ENCODE measurements at places on chromosomes 1 and 21.

- peaks cover 6% of the 10 kb centered on the region for H3K27me3 ChIP-seq
- no peak for DNase-seq
- no peak overlapping the region for H3K4me3 ChIP-seq
- H3K27ac ChIP-seq = no peak overlapping the region
- no peaks in the 10 kb centered on the region for H3K36me3 ChIP-seq
Measured at GRCh38 chr1:20616847-20617487, 16.3 kb upstream of the PINK1 start.

- H3K27me3 ChIP-seq = no peaks in the 10 kb centered on the region
- H3K4me3 ChIP-seq = peak overlapping the region; percentile 48
- H3K4me1 ChIP-seq = peaks cover 43% of the 10 kb centered on the region
- DNase-seq = no peak
- peaks cover 1% of the 10 kb centered on the region for H3K36me3 ChIP-seq
- H3K27ac ChIP-seq = no peak overlapping the region
Measured at GRCh38 chr1:93614986-93615581, 66.6 kb downstream of the BCAR3 start.

DNA sequence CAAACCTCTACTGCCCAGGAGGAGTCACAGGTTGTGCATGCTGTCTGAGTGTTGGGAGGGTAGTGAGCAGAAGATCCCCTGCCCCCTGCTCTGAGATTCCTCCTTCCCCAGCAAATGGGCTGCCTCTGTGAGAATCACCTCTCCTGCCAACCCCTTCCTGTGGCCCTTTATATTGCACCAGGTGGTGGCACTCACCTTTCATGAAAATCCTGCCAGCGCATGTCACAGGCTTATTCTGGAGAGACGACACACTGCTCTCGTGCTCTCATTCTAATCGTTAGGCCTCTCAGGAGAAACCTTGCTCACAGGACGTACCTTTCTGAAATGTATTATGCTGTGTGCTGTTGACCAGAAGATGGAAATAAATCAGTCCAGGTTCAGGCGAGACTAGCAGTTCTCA is 113.7 kb downstream of the RGL1 start:
- DNase-seq = no peak
- H3K27me3 ChIP-seq = peaks cover 3% of the 10 kb centered on the region
- no peaks in the 10 kb centered on the region for H3K36me3 ChIP-seq
- no peak overlapping the region for H3K27ac ChIP-seq
- H3K4me1 ChIP-seq = peaks cover 9% of the 10 kb centered on the region

DNA sequence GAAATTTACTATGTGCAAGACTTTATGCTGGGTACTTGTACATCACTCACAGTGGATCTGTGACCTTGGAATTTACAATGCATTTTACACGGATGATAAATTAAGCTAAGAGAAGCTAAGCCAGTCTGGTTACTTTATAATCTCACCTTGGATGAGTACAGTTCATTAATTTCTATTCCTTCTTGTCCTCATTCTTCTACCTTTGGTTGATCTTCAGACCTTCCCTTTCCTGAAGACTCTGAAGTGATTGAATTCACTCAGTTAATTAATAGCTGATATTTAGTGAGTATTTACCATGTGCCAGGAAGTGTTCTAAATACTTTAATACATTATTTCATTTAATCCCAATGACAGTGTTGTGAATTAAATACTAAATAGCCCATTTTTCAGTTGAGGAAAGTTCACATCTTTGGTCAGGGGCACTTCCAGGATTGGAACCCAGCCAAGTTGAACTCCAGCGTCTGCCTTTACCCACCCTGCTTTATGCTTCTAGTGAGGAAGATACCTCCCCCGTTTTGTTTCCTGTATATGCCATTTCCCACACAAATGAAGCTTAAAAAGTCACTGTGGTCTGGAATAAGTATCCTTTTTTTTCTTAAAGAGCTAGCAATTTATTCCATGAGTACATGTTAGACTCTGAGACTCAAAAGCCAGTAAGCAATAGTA is 146.6 kb downstream of the TLR5 start:
- H3K27me3 ChIP-seq = no peaks in the 10 kb centered on the region
- no peak for DNase-seq
- no peak overlapping the region for H3K4me3 ChIP-seq
- no peak overlapping the region for H3K27ac ChIP-seq
- no peaks in the 10 kb centered on the region for H3K4me1 ChIP-seq
- H3K36me3 ChIP-seq = peaks cover 30% of the 10 kb centered on the region

DNA sequence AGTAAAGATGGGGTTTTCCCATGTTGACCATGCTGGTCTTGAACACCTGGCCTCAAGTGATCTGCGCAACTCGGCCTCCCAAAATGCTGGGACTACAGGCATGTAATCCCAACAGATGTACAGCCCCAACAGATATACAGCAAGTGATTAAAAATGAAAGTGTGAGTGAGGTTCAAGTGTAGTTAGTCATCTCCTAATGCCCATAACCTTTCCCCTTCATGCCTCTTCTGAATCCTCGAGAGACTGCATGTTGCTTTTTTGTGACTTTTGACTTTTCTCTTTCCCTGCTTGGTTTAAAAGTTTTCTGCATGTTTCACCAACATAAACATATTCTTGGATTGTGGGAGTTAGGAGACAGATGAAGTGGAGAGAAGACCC is 31.2 kb downstream of the KCNK2 start:
- no peaks in the 10 kb centered on the region for H3K4me1 ChIP-seq
- DNase-seq = no peak
- H3K36me3 ChIP-seq = no peaks in the 10 kb centered on the region
- no peaks in the 10 kb centered on the region for H3K27me3 ChIP-seq

- H3K27ac ChIP-seq = peak within 1 kb of the TSS; percentile 96
- H3K27me3 ChIP-seq = no peaks in the 10 kb centered on the region
- peaks cover 36% of the 10 kb centered on the region for H3K4me1 ChIP-seq
Measured at GRCh38 chr21:33266050-33266788, at the start of gene IL10RB. TSS of gene IL10RB (plus strand) at chr21:33266367. CDS start at chr21:33266466, 99 bp downstream.

DNA sequence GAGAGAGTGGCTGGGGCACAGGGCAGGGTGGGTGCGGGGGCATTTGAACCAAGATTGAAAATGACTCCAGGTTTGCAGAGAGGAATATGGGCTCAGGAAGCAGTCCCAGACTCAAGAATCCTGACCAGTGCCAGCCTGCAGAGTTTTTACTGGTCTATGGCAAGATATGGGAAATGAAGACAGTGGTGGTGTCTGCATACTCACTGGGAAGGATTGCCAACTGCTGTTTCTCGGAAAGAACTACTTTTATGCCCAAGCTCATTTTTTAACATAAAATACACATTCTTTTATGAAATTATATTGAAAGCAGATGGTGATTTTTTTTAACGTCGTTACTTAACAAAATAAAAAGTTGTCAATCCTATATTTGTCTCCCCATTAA is 401.8 kb downstream of the CAMTA1 start:
- no peak overlapping the region for H3K27ac ChIP-seq
- no peak overlapping the region for H3K4me3 ChIP-seq
- no peaks in the 10 kb centered on the region for H3K4me1 ChIP-seq
- H3K36me3 ChIP-seq = no peaks in the 10 kb centered on the region
- DNase-seq = no peak
- H3K27me3 ChIP-seq = peaks cover 7% of the 10 kb centered on the region

DNA sequence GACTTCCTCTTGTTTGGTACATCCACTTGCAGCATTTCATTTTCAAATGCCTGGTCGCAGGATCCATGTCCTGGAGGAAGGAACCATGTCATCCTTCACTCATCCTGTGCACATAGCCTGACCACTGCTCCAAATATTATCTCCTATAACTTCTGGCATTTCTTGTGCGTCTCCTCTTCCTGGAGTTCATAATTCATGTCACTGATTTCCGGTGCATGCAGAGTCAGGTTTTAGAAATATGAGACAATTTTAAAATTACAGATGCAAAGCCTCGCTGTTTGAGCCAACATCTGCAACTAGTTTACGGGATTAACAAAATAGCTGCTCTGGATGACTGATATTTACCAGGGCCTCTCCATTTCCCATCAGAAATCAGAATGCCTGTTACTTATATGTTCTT is 268.1 kb downstream of the DNM3 start:
- H3K27me3 ChIP-seq = peaks cover 1% of the 10 kb centered on the region
- H3K4me1 ChIP-seq = no peaks in the 10 kb centered on the region
- H3K27ac ChIP-seq = no peak overlapping the region
- H3K4me3 ChIP-seq = no peak overlapping the region
- no peaks in the 10 kb centered on the region for H3K36me3 ChIP-seq

Data from memory B cell (primary cell).